ENCODE measurements at places on chromosomes 3 and 15.

DNA sequence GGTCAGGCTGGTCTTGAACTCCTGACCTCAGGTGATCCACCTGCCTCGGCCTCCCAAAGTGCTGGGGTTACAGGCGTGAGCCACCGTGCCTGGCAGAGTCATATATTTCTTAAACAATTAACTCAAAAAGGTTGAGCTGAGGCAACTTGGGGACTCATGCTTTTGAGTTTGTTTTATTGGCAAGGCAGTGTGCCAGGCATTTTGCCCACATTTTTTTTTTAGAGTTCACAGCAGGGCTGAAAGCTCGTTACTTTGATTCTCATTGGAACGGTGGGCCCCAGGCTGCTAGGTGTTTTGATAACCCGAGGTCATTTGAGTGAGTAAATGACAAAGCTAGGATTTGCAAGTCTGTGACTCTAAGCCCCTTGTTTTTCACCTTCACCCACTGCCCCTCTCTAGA is 76.2 kb downstream of the CCK start:
- no peak for DNase-seq

- no peak for DNase-seq
Measured at GRCh38 chr15:34591306-34591705, 7.9 kb upstream of the GOLGA8B start.

DNA sequence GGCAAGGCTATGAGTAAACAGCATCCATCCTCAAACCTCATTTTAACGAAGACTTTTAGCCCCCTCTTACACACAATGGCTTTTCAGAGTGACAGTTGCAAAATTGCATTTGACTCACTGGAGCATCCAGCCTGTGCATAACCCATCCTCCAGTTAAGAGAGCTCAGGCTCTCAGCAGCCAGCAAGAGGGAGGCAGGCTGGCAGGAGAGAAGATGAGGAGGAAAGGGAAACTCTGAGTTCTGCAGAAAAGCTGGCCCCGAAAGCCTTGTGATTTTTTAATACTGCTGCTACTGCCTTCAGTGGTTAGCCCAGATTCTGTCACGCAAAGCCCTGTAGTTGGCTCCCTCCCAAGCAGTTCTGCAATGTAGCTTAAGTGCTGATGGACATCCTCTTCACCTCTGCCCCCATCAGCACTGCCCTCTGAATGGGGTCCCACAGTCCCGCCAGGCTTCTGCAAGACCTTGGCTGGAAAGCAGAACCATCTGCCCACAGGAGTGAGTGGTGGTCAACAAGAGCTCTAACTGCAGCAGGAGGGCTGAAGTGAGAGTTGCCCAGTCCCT is 371.3 kb downstream of the EPHB1 start:
- no peak for DNase-seq

DNA sequence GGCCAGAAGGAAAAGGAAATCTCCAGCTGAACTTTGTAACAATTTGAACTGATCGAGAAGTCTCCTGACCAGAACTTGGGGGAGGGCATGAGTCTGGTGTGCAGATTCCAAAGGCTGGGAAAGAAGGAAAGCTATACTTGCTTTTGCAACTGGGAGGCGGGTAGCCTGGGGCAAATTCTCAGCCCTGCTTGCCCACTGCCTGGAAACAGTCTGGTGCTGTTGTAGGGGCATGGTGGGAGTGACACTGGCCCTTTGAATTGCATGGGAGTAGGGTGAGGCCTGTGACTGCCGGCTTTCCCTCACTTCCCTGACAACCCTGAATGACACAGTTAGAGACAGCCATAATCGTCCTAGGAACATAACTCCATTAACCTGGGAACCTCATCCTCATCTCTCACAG is 114.0 kb upstream of the POU1F1 start:
- DNase-seq, result no peak

DNA sequence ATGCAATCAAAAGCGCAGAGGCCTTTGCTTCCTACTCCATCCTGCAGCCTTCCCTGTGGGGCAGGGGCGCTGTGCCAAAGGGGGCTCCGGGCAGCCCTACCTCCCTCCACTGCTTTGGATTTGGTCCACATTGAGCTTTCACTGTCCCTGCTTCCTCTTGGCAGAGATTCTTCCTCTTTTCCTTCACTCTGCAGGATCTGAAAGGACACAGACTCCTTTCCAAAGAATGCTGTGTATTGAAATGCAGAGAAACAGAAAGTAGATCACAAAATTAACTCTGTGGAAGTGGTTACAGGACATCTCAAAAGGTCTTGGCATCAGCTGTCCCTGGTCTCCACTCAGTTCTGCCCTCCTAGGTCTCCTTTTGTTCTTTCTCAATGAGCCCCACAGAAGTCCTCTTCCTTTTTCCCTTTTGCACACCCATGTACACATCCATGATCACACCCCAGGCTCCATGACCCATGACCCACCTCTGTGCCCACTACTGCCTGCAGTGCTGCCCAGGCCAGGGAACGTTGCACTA is 64.1 kb downstream of the CCR1 start:
- no peak for DNase-seq

DNA sequence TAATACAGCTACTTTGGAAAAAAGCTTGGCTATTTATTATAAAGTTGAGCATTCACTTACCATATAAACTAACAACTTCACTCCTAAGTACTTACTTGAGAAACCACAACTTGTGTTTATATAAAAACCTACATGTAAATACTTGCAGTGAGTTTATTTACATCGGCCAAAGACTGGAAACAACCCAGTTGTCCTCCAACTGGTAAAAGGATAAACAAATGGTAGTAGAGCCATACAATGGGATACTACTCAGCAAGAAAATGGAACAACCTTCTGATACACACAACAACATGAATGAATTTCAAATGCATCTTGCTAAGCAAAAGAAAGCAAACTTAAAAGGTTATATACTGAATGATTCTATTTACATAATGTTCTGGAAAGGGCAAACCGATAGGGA is 63.7 kb downstream of the SLC7A14 start:
- no peak for DNase-seq

- DNase-seq, result peak; percentile 6
Measured at GRCh38 chr3:148930752-148931151, 60.6 kb upstream of the GYG1 start.

DNA sequence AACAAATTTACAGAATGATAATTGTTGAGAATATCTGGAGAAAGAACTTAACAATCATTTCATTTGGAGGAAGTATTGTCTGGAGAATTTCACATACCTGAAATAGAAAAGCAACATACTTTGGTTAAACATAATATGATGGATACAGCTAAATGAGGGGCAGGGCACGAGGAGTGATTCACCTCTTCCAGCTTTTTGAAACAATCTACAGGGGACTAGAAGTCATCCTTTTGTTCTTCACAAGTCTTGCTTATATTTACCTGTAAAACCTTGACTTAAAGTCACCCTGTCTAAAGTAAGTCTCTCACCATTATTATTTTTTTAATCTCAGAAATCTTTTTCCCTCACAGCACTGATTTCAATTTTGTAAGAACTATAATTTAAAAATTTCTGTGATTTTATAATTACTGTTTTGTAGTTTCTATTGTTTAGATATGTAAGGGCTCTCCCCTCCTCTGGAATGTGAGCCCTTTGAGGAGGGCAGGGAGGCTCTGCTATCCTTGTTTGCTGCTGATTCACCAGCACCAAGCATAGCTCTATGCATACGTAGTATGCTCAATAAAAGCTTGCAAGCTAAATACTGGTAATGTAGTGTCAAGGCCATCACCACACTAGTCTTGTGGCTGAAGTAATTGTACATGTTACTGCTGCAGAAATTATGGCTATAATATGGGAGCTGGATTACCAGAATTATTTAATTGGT is 193.9 kb upstream of the THRB start:
- no peak for DNase-seq

DNA sequence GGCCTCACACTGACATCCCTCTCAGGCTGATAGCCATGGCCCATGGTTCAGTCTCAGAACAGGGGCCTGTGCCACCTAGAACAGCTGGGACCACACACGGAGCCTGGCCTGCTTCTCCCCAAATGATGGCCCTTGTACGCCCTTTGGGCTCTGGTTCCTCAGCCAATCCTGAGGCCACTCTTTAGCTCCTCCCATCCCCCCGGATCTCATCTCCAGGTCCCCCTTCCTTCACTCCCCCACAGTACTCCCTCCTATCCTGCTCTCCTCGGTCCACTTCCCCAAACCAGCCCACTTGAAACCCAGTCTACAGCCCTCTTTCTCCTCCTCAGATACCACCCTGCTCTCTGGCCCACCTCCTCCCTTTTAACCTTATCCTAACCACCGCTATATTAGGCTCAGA is 17.8 kb upstream of the ZFYVE19 start:
- no peak for DNase-seq

DNA sequence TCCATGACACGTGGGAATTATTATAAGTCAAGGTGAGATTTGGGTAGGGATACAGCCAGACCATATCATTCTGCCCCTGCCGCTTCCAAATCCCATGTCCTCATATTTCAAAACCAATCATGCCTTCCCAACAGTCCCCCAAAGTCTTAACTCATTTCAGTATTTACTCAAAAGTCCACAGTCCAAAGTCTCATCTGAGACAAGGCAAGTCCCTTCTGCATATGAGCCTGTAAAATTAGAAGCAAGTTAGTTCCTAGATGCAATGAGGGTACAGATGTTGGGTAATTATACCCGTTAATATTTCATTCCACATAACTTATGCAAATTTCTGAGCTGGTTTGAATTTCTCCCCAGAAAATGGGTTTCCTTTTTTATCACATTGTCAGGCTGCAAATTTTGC is 47.7 kb downstream of the RNF111 start:
- DNase-seq, result no peak

- no peak for DNase-seq
Measured at GRCh38 chr3:72127844-72128243, 342.9 kb upstream of the PROK2 start.

- DNase-seq, result no peak
Measured at GRCh38 chr3:126523745-126524428, at the start of gene CHST13. TSS of gene CHST13 (plus strand) at chr3:126524155. CDS start at chr3:126524333, 178 bp downstream.

- peak; percentile 6 for DNase-seq
Measured at GRCh38 chr3:39541917-39542329, 74.4 kb downstream of the MOBP start.

DNA sequence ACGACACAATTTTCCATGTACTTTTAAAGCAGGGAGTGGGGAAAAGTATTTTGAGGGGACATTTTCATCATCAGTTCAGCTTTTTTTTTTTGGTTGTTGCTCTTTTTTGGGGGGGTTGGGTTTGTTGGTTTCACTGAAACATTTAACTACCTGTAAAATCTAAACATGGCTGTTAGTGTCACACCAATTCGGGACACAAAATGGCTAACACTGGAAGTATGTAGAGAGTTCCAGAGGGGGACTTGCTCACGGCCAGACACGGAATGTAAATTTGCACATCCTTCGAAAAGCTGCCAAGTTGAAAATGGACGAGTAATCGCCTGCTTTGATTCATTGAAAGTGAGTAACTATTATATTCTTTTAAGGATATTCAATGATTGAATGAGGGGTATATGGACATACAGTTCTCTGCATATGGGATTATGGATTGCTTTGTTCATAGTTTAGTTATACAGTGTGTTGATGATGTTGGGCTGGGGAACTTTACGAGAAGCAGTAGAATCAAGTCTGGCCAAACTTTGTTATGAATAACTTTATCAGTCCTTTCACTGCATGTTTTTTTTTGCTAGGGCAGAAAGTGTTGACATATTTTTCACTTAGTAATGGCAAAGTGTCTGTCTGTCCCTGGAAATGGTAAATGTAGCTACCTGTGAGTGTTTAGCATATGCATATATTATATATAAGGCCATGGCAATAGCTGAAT is 31.5 kb downstream of the MBNL1 start:
- DNase-seq, result no peak

- no peak for DNase-seq
Measured at GRCh38 chr3:125154110-125154509, 58.4 kb downstream of the SLC12A8 start.

DNA sequence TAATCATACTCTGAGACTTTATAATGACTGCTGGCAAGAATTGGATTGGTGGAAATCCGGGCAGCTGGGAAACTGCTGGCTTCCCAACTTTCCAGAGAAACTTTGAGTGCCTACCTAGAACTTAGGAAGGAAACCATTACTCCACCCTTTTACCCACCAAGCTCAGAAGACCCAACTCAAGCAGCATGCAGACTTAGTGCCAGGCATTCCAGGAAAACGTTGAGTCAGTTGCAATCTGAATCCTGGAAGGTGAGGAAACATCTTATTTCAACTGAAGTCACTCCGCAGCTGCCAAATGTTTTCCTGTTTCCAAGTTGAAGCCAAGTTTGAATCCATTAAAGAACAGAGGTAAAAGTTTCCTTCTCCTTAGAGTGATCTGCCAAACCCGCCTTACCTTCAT is 126.5 kb downstream of the ZNF385D start:
- DNase-seq, result no peak

GRCh38 chr15:34437687-34438086 is at the start of gene GOLGA8A:
TSS of gene GOLGA8A (minus strand) at chr15:34437808. CDS start at chr15:34389691, 48,117 bp downstream.
- peak; percentile 31 for DNase-seq

GRCh38 chr15:79410237-79410636 is 21.9 kb upstream of the MINAR1 start:
- DNase-seq, result no peak

DNA sequence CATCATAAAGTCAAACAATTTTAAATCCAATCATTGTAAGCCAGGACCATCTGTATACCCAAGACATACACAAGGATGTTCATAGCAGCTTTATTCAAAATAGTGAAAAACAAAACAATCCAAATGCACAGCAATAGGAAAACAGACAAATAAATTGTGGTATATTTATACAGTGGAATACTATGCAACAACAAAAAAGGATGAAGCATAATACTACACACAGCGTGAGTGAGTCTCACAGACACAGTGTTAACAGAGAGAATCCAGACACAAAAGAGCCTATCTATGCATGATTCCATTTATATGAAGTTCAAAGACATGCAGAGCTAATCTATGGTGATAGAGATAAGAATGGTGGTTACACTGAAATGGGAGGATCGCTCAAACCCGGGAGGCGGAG is 5.6 kb upstream of the MUC20 start:
- DNase-seq, result no peak

DNA sequence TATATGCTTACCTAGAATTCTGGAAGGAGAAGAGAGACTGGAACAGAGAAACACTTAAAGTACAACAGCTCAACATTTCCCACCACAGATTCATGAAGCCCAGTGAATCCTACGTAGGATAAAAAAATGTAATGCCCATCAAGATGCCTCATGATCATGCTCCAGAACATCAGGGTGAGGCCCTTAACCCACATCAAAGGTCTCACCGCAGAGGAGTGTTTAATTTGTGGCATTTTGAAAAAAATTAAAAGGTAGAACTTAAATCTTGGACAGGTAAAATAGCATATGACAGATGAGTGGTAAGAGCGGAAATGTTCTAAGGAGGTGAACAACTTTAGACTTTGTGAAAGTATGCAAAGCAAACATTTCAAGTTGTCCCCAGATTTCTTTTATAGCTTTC is 9.7 kb upstream of the SLC6A20 start:
- DNase-seq, result no peak

DNA sequence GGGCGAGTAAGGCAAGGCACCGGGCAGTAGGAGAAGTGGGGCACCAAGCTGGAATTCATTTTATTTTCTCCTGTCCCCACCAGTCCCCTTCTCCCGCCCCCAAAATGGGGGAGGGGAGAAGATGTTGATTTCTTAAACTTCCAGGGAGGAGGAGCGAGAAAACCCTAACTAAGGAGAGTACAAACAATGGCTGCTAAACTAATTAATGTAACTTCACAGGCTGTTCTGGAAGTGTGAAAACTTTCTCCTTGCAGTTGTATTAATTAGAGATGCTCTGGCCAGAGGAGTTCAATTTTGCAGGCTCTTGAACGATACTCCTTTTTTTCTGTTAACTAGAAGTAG is 11.5 kb downstream of the ZIC4 start:
- DNase-seq, result no peak

- DNase-seq, result peak; percentile 85
Measured at GRCh38 chr3:193872265-193872753, 263.6 kb upstream of the HES1 start.
